Coronary artery (tissue), 2 donors: ENCODE measurements at places on chromosomes 11 and 22.

- no peak for DNase-seq
Observed at GRCh38 chr11:11380883-11381282, 27.8 kb upstream of the CSNK2A3 start.

- DNase-seq = no peak
Observed at GRCh38 chr11:8661001-8661795, 21.3 kb downstream of the TRIM66 start.

GRCh38 chr22:32605576-32605975 lies 131.0 kb downstream of the FBXO7 start:
- DNase-seq = no peak

- peak; percentile 1 for DNase-seq
Observed at GRCh38 chr22:32695451-32695891, 106.0 kb upstream of the TIMP3 start.

- DNase-seq = peak; percentile 88
Observed at GRCh38 chr22:36386900-36387708, 663 bp downstream of the MYH9 start.

- no peak for DNase-seq
Observed at GRCh38 chr22:46349238-46349637, 13.7 kb downstream of the TRMU start.

DNA sequence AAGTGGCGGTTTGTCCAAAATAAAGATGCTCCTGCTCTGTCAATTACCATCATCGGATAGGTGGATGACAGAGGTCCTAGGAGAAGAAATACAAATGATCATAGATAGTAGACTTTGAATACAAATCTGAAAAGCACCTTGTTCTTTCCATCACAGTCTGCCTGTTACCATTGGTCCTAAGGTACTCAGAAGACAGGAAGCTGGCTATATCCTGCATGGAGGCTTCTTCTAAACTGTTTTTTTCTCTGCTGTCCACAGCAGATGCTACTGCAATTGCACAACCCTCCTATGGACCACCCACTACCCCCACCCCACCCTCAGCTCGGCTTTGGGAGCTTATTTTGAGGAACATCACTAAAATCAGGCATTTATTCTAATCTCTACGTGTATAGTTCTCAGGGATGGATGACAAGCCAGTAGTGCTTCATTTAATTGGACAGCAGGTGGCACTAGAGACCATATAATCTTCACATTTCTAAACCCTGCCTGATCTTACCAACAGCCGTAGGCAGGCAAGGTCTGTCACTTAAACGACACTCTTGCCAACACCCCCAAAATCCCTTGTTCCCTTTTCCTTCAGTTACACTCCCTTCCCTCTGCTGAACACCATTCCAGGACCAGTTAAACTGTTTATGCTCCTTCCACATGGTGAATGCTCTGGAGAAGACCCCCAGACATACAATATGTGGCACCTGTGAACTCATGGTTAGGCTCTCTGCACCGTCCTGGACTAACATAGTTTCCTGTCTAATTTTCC lies 6.6 kb upstream of the PTS start:
- DNase-seq = no peak
